Left lung (tissue), 14 donors: ENCODE measurements at places on chromosomes 7 and 10. TPM values are rescaled to one million over a fixed set of nuclear protein-coding genes. Genes with fewer than 3 reads are reported as not detected.

- no peaks in the 10 kb centered on the region for H3K36me3 ChIP-seq
- no peak overlapping the region for H3K27ac ChIP-seq
- peaks cover 18% of the 10 kb centered on the region for H3K4me1 ChIP-seq
- peaks cover 22% of the 10 kb centered on the region for H3K27me3 ChIP-seq
- no peak for DNase-seq
Measured at GRCh38 chr10:69455006-69455763, 3.9 kb downstream of the TSPAN15 start.

DNA sequence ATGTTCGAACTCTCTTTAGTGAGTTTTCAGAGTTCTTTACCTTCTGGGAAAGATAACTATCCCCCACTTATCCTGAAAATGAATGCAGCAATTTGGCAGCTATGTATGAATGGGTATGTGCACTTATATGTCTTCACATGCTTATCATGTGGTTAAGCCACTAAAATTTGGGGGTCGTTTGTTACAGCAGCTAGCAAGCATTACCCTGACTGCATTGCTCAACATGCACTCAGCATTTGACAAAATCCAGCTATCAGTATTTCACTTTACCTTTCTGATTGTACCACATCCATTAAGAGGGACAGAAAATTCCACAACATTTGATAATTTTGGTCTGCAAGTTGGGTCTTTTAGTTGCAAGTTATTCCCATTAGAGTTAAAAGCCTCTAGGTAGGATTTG, 9.7 kb downstream of the CUZD1 start:
- no peak overlapping the region for H3K27ac ChIP-seq
- no peak for DNase-seq
- H3K4me1 ChIP-seq, result no peaks in the 10 kb centered on the region
- H3K36me3 ChIP-seq, result no peaks in the 10 kb centered on the region
- no peaks in the 10 kb centered on the region for H3K27me3 ChIP-seq

DNA sequence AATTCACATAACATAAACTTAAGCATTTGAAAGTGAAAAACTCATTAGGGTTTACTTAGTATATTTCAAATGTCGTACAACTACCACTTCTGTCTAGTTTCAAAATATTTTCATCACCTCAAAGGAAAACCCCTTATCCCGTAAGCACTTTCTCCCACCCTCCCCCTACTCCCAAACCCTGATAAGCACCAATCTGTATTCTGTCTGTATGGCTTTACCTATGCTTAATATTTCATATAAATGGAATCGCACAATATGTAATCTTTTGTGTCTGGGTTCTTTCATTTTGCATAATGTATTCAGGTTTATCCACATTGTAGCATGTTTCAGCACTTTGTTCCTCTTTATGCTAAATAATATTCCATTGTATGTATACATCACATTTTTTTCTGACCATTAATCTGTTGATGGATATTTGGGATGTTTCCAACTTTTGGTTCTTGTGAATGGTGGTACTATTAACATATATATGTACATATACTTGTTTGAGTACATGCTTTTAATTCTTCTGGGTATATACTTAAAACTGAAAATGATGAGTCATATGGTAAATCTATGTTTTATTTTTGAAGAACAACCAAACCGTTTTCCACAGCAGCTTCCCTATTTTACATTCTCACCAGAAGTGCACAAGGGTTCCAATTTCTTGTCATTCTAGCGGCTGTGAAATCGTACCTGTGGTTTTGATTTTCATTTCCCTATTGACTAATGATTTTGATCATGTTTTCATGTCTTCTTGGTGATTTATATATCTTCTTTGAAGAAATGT, 6.2 kb upstream of the STARD3NL start:
- peaks cover 15% of the 10 kb centered on the region for H3K4me1 ChIP-seq
- H3K36me3 ChIP-seq, result no peaks in the 10 kb centered on the region
- H3K4me3 ChIP-seq, result no peak overlapping the region
- DNase-seq, result no peak
- peak overlapping the region; percentile 11 for H3K27ac ChIP-seq

Gene ATP6V0A4
- 0.99 TPM for total RNA-seq

Gene IRF5
- 35.5 TPM for total RNA-seq

Gene EPDR1
- 84.8 TPM for total RNA-seq
